ENCODE measurements at places on chromosomes 6 and 20. TPM values are rescaled to one million over a fixed set of nuclear protein-coding genes. Genes with fewer than 3 reads are reported as not detected.

DNA sequence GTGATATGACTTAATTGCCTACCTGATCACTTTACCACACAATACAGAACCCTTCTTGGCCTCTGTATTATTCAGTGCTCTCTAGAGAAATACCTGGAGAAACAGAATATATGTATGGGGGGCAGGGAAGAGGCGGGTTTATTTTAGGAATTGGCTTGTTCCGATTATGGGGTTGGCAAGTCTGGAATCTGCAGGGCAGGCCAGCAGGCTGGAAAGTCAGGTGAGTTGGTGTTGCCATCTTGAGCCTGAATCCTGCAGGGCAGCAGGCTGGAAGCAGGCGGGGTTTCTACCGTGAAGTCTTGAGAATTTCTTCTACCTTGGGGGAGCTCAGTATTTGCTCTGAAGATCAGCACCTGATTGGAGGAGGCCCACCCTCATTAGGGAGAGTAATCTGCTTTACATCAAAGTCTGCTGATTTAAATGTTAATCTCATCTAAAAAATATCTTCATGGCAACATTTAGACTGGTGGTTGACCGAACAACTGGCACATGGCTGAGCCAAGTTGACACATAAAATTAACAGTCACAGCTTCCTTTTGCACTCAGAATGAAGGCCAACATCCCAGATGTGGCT lies 193.9 kb downstream of the ZDHHC14 start:
- DNase-seq, result no peak

DNA sequence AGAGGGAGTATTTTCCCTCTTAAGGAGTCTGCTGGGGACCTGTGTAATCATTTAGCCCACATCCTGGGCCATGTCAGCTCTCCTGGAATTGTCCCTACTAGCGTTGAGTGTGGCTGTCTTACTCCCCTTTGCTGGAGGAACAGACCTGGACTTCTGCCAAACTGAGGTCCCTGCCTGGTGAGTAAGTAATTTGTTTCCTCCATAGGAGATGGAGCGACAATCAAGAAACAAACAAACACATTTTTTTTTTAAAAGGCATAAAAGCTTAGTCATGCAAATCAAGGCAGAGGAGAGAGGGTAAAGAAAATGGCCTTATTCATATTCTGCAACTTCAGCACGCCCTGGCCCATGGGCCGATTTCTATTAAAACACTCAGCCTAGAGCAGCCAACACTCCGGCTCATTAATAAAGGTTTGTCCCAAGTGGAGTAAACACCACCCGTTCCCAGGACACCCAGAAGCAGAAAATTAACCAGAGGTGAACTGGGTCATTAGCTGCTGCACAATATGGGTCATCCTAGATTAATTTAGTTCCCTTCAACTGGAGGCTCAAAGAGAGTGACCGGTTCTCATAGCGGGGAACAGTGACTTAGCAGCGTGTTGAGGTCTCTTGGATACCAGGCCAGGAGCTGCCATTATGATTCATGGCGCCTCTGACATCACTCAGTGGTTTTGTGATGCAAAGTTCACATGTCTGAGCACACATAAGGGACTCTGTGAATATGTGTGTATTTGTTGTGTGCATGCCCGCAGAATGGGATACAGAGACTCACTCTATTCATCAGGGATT lies 165.0 kb upstream of the SULF2 start:
- DNase-seq, result no peak

DNA sequence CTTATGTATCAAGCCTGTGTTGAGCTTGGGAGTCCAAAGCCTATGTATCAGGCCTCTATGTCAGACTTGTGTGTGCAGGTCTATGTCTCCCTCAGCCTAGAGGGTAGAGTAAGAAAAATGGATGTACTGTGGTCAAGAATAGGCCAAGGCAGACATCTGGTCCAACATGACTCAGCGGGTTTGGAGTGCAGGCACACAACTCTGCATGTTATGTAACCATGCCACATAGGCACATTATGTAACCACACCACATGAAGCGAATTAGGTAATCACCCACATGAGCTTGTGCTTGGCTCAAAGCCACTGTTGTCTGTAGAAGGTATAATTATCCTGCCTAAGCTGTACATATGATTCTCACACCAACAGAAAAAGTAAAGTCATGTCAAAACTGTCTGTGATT lies 1190.5 kb upstream of the EYS start:
- DNase-seq, result no peak

DNA sequence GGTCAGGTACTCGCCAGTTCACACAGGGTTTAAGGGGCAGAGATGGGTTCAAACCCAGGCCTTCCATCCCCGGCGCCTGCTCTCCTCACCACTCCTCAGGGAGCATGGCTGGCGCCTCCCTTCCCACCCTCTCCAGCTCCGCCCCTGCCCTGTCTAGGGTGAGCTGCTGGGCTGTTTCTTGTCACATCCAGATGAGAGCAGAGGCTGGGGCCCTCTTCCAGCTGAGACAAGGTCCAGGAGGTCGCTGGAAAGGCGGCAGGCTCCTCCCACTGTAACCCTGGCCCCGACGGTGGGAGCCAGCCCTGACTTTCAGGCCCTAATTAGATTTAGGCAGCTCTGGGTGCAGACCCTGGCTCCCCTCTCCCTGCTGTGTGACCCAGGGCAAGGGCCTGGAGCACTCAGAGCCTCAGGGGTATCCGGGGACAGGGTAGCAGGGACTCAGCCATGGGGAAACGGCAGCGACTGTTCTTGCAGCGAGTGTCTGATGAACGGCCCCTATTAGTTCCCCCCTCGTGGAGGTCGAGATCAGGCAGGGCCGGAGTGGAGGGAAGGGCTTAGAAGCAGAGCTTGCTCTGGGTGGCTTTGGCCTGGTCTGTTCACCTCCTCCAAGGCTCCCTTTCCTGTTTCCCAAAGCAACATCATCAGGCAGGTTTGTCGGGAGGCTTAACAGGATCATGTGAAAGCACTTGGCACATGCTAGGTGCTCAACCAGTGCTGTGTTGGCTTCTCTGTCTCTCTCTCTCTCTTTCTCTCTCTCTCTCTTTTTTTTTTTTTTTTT lies 33.4 kb downstream of the SNAI1 start:
- no peak for DNase-seq

- DNase-seq, result no peak
Measured at GRCh38 chr6:75052491-75052890, 153.4 kb downstream of the COL12A1 start.

GRCh38 chr6:116047173-116047933 lies 13.3 kb downstream of the FRK start:
- no peak for DNase-seq

GRCh38 chr6:121791396-121792315 lies 356.2 kb downstream of the GJA1 start:
- peak; percentile 24 for DNase-seq

DNA sequence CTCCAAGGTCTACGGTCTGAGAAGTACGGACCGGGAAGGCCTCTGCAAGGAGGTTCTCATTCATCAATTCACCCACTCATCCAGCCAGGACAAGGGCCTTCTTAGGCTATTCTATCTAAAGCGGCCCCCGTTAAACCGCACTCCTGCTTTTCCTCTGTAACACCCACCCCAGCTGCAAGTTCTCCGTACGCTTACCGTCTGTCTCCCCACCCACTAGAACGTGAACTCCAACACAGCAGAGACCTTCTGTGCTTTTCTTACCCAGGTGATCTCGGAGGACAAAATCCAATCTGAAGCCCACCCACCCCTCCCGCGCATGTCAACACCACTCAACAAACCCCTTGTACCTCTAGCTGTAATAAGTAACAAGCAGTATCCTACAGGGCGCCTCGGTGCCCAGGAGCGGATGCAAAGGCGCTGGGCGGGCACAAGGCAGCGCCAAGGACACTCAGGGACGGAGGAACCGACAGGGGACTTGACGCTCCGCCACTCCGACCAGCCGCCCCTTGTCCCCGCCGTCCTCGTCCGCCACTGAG lies 351 bp downstream of the AURKA start:
- DNase-seq, result no peak

- DNase-seq, result no peak
Measured at GRCh38 chr6:37122861-37123260, 47.1 kb upstream of the PIM1 start.

DNA sequence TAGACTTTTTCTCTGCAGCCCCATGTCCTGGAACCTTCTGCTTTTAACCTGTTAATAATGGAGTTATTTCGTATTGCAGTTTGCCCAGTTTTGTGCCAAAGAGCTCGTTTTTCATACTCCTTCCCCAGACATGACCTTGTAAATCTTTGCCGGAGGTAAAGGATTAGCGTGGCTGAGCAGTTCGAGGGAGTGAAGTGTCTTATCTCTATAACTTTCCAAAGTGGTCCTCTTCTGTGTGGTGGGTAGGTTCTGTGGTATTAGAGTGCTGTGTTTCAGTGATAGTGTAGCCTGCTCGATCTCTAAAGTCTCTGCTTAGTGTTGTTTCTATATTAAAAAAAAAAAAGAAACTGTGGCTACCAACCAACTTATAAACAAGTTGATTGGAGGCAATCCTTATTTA lies 67.5 kb downstream of the FARS2 start:
- DNase-seq, result no peak

DNA sequence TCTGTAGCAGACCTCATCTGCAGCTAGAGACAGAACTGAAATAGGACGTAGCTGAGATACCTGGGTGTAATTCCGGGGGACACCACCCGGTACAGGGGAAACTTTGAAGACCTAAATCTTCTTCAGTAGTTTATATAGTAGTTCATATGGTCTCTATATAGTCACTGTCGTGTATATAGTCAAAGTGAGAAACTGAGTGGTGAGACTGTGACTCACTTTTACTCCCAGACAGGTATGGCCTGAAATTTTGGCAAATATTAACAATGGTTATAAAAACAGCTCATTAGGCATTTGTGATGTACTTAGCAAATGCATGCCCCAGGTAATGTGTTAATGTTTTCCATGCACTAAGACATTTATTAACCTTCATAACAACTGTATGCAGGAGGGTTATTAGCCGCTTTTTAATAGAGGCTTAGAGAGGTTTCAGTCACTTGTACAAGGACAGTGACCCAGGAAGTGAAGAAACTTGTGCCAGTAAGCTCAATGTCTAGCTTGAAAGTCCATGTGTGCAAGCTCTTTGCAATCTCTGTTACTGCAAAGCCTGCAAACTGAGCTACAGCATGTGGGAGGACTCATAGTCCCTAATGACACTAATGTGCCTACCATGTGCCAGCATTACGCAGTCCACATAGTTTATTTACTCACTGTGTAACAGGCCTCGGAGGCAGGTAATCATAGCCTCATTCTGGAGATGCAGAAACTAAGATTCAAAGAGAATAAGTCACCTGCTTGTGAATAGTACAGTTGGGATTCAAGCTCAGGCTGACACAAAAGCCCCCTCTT lies 165.4 kb upstream of the CHD6 start:
- no peak for DNase-seq

- peak; percentile 49 for DNase-seq
Measured at GRCh38 chr20:40683221-40683893, 5.7 kb downstream of the MAFB start.

GRCh38 chr20:59645761-59646171 lies 41.4 kb downstream of the PHACTR3 start:
- no peak for DNase-seq

The DEFB124 gene
- total RNA-seq, result not detected

The HSPA1L gene
- 1.9 TPM for total RNA-seq

The RBPJL gene
- total RNA-seq, result 0.85 TPM

The ANKRD66 gene
- total RNA-seq, result not detected

The ARHGAP40 gene
- 0.72 TPM for total RNA-seq

The MUC22 gene
- total RNA-seq, result not detected

The RBBP8NL gene
- 1.4 TPM for total RNA-seq

The CCDC170 gene
- 0.26 TPM for total RNA-seq

The CTSZ gene
- total RNA-seq, result 26.3 TPM

The GTF2H4 gene
- 49.7 TPM for total RNA-seq

The CALHM4 gene
- total RNA-seq, result not detected
